ENCODE measurements at places on chromosomes 5 and 9.

GRCh38 chr9:76351006-76351405 is 43.2 kb downstream of the RFK start:
- no peak for DNase-seq

- DNase-seq, result no peak
These were observed 6.2 kb downstream of the PDLIM4 start for GRCh38 chr5:132263548-132264261.

- DNase-seq, result no peak
These were observed 424.5 kb downstream of the NR2F1-AS1 start for GRCh38 chr5:93156566-93156965.

DNA sequence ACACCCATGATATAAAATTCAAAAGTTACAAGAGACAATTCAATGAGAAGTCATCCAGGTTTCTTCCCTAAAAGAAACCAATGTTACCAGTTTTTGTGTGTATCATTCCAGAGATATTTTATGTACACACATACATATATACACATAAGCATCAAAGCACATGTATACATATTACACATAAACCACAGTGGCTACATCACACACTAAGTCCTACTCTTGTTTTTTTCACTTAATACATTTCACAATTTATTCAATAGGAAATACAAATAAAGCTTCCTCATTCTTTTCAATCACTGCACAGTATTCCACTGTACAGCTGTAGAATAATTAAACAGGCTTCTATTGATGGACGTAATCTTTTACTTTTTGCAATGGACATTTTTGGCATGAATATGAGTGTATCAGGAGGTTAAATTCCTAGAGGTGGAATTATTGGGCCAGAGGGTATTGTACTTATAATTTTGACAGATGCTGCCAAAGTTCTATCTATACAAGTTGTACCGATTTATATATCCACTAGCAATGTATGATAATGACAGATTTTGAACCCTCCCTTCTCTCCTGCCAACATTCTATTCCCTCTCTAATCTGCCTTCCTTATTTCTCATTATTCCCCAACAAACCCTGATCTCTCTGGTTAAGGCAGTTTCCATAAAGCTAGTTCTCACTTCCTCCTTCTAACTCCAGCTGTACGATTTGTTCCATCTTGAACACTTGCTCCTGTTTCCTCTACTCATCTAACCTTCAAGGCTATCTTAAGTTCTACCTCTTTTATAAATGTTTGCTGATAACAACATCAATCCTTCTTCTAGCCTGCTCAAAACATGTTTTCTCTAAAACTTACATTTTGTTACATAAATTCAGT is 35.2 kb downstream of the MRPS27 start:
- no peak for DNase-seq

DNA sequence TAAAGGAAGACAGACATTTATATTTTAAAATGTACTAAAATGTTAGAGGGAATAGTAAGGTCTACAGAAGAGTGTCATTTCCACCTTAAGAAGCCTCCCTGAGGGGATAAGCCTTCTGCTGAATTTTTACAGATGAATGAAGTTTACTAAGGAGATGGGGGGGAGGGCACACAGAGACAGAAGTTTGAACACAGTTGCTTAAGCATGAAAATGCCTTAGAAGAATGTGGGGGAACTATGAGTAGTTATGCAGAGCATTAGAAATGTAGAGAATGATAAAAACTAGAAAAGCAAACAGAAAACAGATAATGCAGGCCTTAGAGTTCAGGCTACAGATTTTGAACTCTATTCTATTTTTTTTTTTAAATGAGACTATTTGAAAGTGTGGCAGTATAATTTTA is 232.2 kb upstream of the VLDLR start:
- DNase-seq, result no peak

DNA sequence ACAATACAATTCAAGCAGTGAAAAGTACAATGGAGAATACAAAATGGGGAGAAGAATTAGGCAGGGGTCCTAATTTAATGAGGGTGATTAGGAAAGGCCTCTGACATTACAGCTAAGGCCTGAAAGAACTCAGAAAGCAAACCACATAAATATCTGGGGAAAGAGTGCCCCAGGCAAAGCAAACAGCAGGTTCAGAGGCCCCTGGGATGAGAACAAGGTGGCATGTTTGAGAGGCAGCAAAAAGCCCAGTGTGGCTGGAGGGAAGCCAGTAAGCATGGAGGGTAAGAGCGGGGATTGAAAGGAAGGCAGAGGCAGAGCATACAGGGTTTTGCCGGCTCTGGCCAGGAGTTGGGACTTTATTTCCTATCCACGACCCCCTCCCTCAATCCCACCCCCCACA is 33.4 kb upstream of the VDAC1 start:
- no peak for DNase-seq

DNA sequence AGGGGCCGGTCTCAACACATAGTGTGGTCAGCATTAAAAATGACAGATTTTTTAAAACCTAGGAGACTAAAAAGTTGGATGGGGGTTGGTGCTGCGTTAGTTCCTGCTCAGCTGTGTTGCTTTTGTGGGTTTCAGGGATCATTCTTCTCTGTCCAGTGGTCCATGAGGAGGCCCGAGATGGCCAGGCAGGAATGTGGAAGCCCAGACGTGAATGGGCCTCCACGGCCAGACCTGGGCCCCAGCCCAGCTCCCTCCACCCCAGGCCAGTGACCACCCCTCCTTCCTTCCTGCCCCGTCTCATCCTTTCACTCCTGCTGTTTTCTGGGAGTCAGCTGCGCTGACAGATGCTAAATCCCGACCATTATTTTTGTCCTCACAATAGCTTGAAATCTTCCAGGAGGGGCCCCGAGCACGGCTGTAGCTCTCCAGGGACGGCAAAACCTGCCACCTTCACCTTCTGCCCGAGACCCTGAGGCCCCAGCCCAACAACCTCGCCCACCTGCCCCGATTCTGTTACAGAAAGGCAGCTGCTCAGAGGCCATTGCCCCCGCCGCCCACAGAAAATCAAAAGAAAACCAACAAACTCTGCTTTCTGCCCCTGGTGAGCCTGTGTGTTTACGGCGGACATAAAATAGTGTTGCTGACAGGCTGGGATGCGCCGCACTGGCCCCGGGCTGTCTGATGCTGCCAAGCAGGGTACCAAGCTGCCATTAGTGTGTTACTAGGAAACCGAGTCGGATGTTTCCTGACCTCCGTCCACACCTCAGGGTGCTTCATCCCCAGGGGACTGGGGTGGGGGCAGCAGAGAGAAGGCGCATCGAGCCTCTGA is 83.7 kb upstream of the SARDH start:
- no peak for DNase-seq

GRCh38 chr9:97900738-97901565 is 21.3 kb downstream of the TRMO start:
- DNase-seq, result no peak

GRCh38 chr5:155978850-155979249 is 348.1 kb upstream of the SGCD start:
- no peak for DNase-seq

GRCh38 chr5:52504584-52505240 is 283.0 kb upstream of the ITGA1 start:
- DNase-seq, result peak; percentile 67

GRCh38 chr5:95216136-95216955 is 68.5 kb downstream of the MCTP1 start:
- DNase-seq, result no peak

GRCh38 chr5:92944337-92944736 is 636.7 kb downstream of the NR2F1-AS1 start:
- DNase-seq, result no peak

DNA sequence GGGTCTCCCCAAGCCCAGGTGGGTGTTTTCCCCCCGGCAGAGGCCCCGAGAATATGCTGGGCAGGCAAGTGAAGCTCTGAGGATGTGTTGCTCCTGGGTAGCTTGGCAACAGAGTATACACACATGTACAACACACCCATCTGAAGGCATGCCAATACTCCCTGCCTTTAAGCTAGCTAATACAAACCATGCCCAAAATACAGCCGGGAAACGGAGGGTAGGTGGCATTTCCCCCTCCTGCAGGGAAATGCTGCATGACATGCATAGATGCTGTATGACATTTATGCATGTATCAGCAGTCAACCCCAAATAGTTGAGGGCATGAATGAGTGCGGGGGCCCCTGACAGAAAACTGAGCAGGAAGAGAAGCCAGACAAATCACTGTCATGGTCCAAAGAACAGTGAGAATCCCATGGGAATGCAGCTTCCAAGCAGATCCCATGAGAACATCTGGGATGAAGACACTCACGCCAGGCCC is 614.1 kb downstream of the EBF1 start:
- DNase-seq, result no peak

GRCh38 chr5:78610636-78611035 is 37.9 kb downstream of the LHFPL2 start:
- DNase-seq, result no peak

DNA sequence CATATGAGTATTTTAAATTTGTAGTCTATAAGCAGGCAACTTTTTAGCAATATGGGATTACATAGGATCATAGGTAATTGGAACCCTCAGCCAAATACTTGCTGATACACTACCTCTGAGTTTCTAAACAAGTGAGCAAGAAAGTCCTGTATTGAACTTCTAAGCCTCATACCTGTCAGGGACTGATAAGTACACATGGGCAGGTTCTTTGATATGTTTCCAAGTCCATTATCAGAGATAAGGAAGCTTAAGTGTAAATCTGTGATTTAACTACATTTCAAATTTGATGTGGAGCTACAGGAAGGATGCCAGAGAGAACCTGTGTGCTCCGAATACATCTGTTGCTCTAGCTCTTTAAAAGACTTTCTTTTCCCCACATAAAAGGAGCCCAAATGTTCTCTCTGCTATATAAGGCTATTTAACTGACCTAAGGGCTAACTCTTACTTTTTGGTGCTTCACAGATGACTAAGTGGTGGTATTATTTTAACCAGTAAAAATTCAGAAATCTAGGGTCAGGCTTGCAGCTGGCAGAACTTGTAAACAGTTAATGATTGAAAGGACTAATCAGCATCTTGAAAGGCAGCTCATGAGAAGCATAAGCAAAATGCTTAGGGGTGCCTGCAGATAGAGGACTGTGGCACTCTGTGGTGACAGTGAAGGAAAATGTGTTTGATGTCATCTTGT is 228.6 kb downstream of the NR3C1 start:
- DNase-seq, result no peak

DNA sequence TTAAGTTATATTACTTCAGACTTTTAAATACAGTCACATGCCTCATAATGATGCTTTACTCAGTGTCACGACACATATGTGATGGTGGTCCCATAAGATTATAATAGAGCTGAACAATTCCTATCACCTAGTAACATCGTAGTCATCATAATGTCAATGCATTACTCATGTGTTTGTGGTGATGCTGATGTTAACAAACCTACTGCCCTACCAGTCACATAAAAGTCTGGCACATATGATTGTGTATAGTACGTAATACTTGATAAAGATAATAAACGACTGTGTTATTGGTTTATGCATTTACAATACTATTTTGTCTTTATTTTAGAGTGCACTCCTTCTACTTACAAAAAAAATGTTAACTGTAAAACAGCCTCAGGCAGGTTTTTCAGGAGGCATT is 103.7 kb downstream of the PAM start:
- DNase-seq, result no peak

GRCh38 chr5:42854795-42855194 is 43.1 kb upstream of the SELENOP start:
- DNase-seq, result no peak

DNA sequence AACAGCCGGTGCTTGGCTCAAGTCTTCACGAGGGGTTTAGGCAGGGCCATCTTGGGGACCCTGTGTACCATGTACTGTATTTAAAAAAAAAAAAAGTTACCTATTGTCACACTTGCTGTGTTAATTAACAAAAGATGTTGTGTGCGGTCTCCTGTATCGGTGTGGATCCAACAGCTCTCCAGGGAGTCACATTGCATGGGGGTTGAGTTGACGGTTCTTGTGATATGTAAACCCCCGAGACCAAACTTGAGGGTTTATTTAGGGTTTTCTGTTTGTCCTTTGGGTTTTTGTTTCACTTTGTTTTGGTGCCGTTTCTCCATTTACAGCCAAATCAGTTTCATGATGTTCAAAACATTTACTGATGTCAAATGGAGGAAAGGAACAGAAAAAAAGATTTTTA is 22.2 kb downstream of the AMBP start:
- DNase-seq, result no peak

- DNase-seq, result no peak
These were observed 81.8 kb downstream of the CMYA5 start for GRCh38 chr5:79771387-79771786.

- DNase-seq, result no peak
These were observed 380.2 kb upstream of the ZNF462 start for GRCh38 chr9:106482733-106483132.

GRCh38 chr5:113166852-113167366 is 190.3 kb downstream of the DCP2 start:
- no peak for DNase-seq

DNA sequence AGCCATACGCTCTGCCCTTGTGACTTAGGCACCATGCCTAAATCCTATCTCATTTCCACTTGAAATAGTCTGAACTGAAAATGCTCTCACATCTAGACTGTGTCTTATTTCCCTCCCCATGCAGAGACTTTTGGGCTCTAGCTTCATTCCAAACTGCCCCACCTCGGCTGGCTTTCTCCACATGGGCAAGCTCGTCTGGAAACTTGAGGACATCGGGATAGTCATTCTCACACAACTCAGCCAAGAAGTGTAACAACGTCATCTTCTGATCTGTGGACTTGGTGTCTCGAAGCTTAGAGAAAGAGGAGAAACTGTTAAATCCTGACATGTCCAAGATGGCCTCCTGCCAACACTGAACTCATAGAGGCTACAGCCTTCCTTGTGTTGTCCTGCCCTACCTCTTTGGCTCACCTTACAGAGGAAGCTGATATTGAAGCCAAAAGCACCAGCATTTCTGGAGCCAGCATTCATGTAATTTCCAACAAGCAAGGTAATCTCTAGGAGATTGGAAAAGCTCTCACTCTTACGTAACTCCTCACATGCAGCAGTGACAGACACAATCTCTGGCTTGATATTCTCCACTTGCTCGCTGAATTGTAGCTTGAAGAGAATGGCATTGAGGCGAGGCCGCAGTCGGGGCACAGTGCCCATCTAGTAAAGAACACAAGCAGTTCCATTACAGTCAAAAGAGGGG is 39.6 kb downstream of the PCDHGC5 start:
- DNase-seq, result no peak

- no peak for DNase-seq
These were observed 591.8 kb downstream of the PDE4D start for GRCh38 chr5:59301727-59302126.

DNA sequence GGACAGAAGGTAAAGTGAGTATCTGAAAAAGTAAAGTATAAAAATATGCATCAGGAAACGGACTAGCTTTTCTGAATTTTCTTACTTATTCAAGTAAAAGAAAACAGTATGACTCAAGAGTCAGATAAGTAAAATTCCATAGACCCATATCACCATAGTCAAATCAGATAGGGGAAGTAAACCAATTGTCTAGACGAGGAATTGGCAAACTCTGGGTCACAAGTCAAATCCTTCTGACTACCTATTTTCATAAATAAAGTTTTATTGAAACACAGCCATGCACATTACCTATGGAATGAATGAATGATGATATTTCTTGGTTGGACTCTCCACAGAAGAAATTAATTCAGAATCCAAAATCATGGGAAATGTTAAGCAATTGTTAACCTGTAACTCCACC is 59.1 kb upstream of the TMC1 start:
- DNase-seq, result no peak
